ENCODE measurements at places on chromosomes 7 and 10. TPM values are rescaled to one million over a fixed set of nuclear protein-coding genes. Genes with fewer than 3 reads are reported as not detected.

DNA sequence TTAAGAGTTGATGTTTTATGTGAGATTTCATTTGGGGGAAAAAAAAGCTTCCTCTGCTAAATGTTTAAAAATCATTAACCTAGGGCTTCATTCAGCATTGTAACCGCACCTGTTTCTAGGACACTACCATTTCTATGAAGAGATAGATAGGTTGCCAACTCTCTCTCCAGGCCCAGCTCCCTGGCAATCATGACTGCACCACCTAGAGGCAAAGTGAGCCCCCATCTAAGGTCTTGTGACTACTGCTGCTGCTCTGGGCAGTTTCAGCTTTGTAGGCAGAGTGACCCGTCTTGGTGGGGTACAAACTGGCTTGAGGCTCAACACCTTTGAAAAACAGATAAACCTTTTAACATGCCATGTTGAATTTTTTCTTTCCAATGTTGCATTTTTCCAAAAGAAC, 27.3 kb upstream of the MRC1 start:
- H3K27me3 ChIP-seq: peaks cover 3% of the 10 kb centered on the region
- no peaks in the 10 kb centered on the region for H3K4me1 ChIP-seq
- no peak overlapping the region for H3K27ac ChIP-seq
- H3K4me3 ChIP-seq: no peak overlapping the region
- no peaks in the 10 kb centered on the region for H3K36me3 ChIP-seq

DNA sequence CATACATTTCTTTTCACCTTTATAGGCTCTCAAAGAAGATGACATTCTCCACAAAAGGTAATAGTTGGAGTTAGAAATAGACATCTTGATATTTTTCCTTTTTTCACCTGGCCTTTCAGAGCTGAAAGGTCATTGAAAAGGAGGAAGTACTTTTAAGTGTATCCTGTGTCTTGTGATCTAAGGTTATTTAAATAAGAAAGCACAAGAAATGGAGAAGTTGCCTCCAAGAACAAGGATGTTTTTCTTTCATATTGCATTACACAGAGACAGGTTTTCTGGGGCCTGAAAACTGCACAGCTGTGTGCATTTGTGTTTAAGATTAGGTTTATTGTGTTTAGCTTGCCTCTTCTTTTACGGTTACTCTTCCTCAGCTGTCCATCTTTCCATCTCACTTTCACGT, 103.4 kb upstream of the SEMA3D start:
- no peaks in the 10 kb centered on the region for H3K36me3 ChIP-seq
- H3K4me1 ChIP-seq: peaks cover 11% of the 10 kb centered on the region
- no peak overlapping the region for H3K4me3 ChIP-seq
- H3K27me3 ChIP-seq: no peaks in the 10 kb centered on the region
- DNase-seq: no peak

- no peak overlapping the region for H3K4me3 ChIP-seq
- no peaks in the 10 kb centered on the region for H3K27me3 ChIP-seq
- H3K27ac ChIP-seq: no peak overlapping the region
- peaks cover 3% of the 10 kb centered on the region for H3K4me1 ChIP-seq
- no peaks in the 10 kb centered on the region for H3K36me3 ChIP-seq
Measured at GRCh38 chr7:85023066-85023712, 163.7 kb downstream of the SEMA3D start.

DNA sequence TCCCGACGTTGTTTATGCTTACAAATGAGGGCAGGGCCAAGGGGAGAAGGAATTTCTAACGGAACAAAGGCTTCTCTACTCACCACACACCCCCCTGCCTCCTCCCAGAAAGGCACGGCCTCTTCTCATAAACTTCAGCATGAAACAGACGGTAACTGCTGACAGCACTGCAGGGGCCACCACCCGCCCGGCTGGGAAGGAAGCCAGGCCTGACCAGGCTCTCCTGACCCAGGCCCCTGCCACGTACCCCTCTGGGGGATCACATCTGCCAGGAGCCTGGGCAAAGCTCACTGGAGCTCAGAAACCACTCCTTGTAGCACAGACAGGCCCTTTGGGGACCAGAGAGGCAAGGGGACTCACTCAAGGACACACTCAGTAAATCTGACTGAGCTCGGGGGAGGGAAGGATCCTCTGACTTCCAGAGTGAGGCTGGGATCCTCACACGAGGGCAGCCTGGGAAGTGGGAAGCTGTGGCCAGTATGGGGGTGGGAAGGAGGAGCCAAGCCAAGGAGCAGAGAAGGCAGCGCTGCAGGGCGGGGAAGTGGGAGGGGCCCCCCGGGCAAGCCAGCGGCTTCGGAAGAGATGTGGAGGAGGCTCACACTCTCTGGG, 46.1 kb downstream of the ZCCHC24 start:
- no peak overlapping the region for H3K27ac ChIP-seq
- H3K4me3 ChIP-seq: no peak overlapping the region
- H3K36me3 ChIP-seq: no peaks in the 10 kb centered on the region
- H3K27me3 ChIP-seq: peaks cover 11% of the 10 kb centered on the region
- no peak for DNase-seq

DNA sequence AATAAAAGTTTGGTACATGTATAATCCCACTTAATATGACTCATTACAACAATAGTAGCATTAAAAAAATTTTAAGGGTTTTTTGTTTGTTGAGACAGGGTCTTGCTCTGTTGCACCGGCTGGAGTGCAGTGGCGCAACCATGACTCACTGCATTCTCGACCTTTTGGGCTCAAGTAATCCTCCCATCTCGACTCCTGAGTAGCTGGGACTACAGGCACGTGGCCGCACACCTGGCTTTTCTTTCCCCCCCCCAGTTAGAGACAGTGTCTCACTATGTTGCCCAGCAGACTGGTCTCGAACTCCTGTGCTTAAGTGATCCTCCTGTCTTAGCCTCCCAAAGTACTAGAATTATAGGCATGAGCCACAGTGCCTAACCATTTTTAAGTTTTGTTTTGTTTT, 40.7 kb downstream of the KMT2C start:
- peaks cover 1% of the 10 kb centered on the region for H3K27me3 ChIP-seq
- no peaks in the 10 kb centered on the region for H3K36me3 ChIP-seq
- H3K4me1 ChIP-seq: peaks cover 8% of the 10 kb centered on the region
- H3K27ac ChIP-seq: no peak overlapping the region
- no peak for DNase-seq

Gene NODAL
- not detected for total RNA-seq

Gene AOAH
- not detected for total RNA-seq
